Stimulated activated CD8-positive, alpha-beta memory T cell treated with anti-CD3 and anti-CD28 coated beads, Interleukin-4, amount 100 ng/mL, for 4 hours (primary cell): ENCODE measurements at places on chromosomes 7 and 10.

DNA sequence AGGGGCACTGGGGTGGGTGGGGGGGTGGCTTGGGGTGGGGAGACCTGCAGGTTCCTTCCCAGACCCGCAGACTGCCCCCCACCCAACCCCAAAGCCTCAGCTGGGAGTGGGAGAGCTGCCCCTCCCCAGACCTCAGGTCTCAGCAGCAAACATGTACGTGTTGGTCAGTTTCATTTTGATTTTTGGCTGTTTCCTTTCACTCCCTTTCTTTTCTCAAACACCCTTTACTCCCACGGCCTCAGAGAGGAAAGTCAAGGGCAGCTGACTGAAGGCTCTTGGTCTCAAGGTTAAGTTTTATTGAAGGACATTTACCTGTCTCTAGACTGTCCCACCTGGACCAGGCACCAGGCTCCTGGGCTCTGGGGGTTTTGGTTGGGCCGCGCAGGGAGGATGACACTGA, 34.1 kb upstream of the HSPB1 start:
- DNase-seq, result no peak

DNA sequence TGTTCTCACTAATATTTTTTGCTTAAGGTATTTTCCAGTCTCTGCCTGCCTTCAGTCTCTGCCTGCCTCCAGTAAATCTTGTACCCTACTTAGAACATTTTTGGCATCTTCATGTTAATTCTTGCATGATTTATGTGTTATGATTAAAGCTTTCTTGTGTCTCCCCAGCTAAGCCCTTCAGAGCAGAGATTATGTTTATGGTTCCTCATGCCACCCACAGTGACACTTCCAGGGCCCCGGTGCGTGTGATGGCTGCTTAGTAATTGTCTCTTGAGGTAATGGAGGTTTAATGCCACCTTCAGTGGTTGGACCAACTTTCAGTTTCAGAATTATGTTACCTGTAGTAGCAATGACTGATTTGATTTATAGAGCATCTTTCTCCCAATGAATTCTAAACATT, 70.6 kb upstream of the MET start:
- no peak for DNase-seq

DNA sequence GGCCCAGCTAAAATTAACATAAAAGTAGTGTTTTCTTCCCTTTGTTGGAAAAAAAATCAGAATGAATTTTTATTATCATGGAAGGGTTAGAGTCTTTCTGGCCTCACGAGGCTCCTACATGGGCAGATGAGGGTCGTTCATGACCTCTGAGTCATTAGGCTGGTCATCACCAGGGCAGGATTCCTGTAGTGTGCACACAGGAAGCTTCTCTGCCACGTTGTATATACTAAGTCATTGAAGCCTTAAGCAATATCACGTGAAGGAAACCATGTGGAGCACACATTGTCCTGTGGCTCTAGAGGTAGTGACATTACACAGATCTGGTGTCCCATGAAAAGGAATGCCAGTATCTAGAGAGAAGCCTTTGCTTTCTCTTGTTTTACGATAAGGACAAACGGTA, 84.7 kb upstream of the C1QL3 start:
- DNase-seq, result no peak

- no peak for DNase-seq
Observed at GRCh38 chr10:62258926-62259325, 9.7 kb downstream of the RTKN2 start.

- no peak for DNase-seq
Observed at GRCh38 chr7:111841596-111842205, 279.4 kb upstream of the IMMP2L start.
